Activated CD4-positive, alpha-beta T cell treated with anti-CD3 and anti-CD28 coated beads, Interleukin-2, amount 50 U/mL, for 4 hours (primary cell): ENCODE measurements at places on chromosomes 5 and 9.

DNA sequence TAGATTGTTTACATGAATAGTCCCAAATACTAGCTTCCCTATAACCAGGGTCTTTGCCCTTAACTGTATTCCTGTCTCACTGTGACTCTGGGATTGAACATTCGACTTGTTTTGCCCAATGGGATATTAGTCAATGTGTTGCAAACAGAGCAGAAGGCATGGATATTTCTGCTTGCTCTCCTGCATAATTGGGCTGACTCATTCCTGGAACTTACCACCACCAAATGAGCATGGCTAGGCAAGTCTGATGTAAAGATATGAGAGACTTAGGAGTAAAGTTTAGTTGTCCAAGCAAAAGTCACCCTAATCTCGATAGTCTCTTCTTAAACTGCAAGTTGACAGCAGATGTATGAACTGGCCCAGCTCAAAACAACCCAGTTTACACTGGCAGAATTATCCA, 273.5 kb upstream of the CCNG1 start:
- no peak for DNase-seq

- no peak for DNase-seq
Observed at GRCh38 chr5:82018462-82018861, 46.6 kb downstream of the ATG10 start.

GRCh38 chr9:134455934-134456755, 129.9 kb downstream of the RXRA start:
- DNase-seq: peak; percentile 77

GRCh38 chr5:94623011-94623410, 4.5 kb downstream of the SLF1 start:
- no peak for DNase-seq

DNA sequence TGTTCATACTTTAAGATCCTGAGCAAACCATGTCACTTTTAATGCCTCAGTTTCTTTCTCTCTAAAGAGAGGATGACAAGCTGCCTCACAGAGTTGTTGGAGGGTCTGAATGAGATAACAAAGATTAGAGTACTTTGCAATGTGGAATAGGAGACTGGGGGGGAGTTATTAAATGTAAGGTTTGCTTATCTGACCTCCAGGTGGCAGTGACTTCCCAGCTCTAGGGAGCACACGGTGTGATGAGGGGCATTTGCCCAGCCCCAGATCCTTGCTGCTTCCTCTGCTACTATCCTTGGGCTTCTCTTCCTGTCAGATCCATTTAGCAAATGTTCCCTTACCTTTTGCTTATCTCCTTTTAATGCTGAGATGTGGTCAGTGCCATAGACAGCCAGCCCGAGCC, 30.7 kb downstream of the ENHO start:
- DNase-seq: no peak

DNA sequence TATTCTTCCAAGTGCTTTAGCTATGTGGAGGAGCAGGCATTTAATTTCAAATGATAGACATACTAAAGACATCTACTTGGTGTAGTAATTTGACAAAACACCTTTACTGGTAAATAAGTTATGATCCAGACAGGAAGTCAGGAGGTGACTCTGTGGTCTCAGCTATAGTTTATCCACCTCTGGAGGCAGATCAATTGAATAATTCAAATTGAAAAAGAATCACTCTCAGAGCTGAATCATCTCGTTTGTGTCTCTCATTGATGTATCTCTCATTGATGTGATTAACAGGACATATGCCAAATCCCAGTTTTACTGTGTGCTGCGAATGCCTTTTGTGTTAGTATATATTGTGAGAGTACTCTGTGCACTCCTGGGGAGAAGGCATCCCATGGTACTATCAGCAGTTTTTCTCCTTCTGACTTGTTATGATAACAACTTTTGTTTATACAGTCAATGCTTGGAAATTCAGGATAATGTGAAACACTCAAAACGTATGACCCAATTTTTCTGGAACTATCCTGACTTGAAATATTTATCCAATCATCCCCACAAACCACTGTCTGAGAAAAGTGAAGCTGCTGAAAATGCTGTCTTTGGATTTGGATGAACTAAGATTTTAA, 48.5 kb upstream of the DAB2 start:
- no peak for DNase-seq

DNA sequence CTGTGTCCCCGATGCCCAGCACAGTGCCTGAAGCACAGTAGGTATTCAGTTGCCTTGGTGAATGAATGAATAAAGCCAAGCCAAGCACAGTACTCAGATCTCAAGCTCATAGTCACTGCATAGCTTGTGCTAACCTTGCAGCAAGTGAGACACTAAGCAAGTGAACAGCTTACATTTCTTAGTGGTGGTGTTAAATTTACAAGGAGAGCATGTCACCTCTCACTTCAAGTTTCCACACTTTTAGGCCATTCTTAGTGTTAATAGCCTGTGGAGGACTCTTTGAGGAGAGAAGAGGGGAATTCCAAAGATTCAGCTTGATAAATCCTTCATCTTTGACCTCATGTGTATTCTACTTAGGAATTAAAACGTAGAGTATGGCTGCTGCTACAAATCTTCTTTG, 104.7 kb downstream of the C9orf152 start:
- DNase-seq: no peak

DNA sequence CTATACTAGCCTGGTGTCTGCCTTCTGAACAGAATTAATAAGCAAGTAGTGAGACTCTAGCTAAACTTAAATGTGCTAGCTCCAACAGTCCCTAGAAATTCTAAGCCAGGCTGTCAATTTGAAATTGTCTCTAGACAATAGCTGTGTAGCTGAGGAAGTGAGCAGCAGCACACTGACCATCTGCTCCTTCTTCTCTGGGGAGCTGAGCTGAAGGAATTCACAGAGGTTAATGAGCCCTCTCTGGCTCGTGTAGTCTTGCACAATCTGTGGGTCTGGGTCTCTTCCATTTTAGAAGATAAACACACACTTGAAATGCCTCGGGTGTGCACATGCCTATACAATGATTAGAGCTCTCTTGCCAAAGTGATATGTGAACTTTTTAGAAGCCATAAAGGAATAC, 63.5 kb upstream of the BARX1 start:
- DNase-seq: no peak

DNA sequence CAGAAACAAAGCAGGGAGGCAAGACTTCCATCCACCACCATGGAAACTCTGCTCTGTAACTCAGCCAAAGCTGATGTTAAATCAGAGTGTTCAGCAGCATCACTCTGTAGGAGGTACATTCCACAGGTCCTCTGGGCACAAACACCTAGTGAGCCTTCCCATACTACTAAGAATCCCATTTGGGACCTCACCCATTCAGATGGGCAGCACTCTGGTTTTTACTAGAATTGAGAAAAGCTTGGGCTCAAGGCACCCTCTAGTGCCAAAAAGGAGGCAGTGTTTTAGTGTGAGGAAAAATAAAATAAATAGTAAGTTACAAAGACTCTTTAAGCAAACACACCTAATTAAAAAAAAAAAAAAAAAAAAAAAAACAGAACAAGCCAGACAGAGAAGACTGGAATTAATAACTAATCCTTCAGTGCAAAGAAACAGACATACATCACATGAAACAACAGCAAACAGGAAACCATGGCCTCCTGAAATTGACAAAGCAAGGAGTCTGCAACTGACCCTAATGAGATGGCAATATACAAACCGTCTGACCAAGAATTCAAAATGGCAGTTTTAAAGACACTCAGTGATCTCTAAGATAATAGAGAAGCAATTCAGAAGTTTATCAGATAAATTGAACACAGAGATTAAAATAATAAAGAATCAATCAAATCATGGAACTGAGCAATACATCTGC, 159.5 kb downstream of the GNA14 start:
- DNase-seq: no peak

DNA sequence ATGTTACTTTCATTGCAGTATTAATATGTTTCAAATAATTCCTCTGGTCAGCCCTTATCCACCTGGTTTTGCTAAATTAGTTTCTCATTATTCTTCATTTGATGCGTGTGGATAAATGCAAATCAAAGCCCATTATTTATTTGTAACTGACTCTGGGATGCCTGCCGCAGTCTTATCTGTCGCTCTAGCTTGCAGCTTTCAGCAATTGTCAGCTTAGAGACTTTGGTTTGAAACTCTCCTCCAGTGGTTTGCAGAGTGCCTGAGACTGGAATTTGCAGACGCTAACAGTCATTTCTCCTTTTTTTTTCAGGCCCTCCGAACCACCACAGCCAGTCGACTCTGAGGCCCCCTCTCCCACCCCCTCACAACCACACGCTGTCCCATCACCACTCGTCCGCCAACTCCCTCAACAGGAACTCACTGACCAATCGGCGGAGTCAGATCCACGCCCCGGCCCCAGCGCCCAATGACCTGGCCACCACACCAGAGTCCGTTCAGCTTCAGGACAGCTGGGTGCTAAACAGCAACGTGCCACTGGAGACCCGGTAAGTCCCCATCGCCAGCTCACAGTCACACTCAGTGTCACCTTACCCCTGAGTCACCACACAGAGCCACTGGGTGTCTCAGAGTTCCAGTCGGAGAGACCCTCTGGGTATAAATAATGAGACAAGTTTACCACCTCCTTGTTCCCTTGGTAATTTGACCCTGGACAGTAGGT, 339.0 kb upstream of the WWC1 start:
- no peak for DNase-seq

- no peak for DNase-seq
Observed at GRCh38 chr5:1479066-1479465, 33.8 kb upstream of the SLC6A3 start.

DNA sequence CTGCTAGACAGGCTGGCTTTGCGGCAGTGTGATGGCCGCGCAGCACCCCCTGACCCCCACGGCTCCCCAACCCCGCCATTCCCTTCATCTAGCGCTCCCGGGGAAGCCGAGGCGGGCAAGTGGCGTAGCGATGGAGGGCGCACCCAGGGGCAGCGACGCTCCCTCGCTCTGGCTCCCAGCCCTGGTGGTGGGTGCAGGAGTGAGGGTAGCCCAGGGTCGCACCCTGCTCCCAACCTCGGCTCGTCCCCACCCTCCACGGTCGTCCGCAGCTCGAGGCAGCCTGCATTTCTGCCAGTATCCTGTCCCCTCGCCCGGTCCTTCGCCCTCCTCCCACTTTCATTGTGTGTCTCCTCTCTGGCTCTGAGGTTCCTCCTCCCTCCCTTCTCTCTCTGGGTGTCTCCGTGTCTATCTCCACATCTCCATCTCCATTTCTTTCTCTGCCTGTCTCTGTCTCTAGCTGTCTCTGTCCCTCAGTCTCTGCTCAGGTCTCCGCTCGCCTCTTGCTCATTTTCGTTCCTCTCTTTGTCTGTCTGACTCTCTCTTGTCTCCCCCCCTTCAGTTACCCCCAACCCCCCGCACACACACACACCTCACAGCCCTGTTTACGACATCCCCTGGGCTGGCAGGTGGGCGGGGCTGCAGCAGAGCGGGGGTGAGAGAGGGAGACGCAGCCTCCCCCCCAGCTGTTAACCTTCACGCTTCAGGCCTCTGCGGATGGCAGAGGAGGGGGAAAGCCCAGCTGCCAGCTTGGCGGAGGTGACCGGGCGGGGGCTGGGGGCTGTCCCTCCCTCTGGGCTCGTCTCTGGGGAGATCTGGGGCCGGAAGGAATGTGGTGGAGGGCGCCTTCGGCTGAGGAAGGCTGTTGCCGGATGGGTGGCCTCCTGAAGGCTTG, 48.7 kb upstream of the PSD2 start:
- peak; percentile 80 for DNase-seq

GRCh38 chr9:118059484-118060278, 355.5 kb downstream of the TLR4 start:
- no peak for DNase-seq

GRCh38 chr9:5842929-5843793, 10.2 kb upstream of the ERMP1 start:
- no peak for DNase-seq

- DNase-seq: no peak
Observed at GRCh38 chr5:110201791-110202190, 512.1 kb downstream of the MAN2A1 start.

DNA sequence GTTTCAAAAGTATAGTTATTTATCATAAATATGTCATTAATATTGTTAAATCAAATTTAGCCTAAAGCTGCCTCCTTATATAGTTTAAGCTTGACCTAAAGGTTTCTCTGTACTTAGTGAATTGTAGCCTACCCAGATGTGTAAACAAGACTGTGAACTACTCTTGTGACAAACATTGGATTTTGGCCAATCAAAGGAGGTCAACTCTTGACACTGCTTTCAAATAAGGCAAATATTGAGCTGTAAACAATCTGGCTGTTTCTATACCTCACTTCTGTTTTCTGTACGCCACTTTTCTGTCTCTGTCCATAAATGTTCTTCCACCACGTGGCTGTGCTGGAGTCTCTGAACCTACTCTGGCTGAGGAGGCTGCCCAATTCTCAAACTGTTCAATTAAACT, 51.2 kb downstream of the FXN start:
- no peak for DNase-seq

- no peak for DNase-seq
Observed at GRCh38 chr9:70135176-70135575, 91.5 kb downstream of the MAMDC2 start.

- DNase-seq: no peak
Observed at GRCh38 chr5:74640954-74641734, 616 bp upstream of the ENC1 start.

DNA sequence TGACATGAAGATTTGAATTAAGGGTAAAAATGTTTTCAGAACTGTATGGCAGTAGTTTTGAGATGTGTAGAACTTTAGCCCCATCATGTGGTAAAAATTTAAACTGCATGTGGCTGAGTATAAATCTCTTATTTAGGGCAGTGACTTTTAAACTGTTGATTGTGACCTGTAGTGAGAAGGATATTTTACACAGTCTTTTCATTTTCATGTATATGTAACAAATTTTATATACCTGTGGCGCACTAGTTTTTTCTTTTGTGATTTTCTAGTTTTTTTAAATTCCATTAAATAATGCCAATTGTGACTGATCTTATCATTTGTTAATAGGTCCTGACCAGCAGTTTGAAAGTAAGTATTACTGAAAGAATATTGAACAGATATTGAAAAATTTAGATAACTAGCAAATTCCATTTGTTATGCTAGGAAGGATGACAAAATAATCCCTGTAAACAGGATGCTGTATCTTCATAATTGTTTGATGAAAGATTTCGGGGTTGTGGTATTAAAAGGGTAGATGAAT, 47.2 kb downstream of the GPBP1 start:
- no peak for DNase-seq

GRCh38 chr5:81023261-81023970, 63.3 kb downstream of the RASGRF2 start:
- DNase-seq: no peak

GRCh38 chr5:67160272-67160671, 36.3 kb downstream of the CD180 start:
- no peak for DNase-seq

GRCh38 chr5:94517490-94518488, 100.6 kb downstream of the KIAA0825 start:
- no peak for DNase-seq
